ENCODE measurements at places on chromosomes 7 and 10.

DNA sequence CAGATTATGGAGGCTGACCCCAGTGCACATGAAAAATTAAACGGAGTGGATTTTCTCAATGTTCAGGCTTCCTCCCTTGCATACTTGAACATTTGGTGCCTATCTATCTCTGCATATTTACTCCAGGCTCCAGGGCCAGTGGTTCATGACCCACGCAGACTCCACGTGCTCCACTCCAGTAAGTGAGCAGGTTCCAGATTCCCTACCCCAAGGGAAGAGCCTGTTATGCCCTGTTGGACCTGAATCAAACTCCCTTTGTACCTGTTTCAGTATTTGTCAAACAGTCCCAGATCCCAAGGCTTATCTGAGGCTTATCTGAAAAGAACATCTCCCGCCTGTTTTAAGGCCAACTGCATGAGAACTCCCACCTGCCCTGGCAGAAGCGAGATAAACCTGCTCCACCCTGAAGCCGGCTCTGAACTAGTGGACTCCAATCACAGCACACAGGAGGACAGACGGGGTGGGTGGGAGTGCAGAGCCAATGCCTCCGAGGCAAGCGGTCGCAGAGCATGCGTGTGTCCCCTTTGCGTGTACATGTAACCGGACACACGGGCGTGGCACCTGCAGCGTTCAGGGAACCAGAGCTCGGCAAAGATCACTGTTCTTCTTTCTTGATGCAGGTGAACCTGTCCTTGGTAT is 2.3 kb upstream of the FUOM start:
- no peak for DNase-seq
- H3K4me3 ChIP-seq, result no peak overlapping the region
- no peaks in the 10 kb centered on the region for H3K36me3 ChIP-seq
- no peaks in the 10 kb centered on the region for H3K4me1 ChIP-seq

GRCh38 chr10:59536167-59537014 is 173.3 kb downstream of the SLC16A9 start:
- no peak overlapping the region for H3K27ac ChIP-seq
- H3K27me3 ChIP-seq, result no peaks in the 10 kb centered on the region
- no peaks in the 10 kb centered on the region for H3K36me3 ChIP-seq
- DNase-seq, result no peak
- no peaks in the 10 kb centered on the region for H3K4me1 ChIP-seq

GRCh38 chr7:130490311-130490791 is 1.5 kb upstream of the MEST start:
- no peaks in the 10 kb centered on the region for H3K36me3 ChIP-seq
- H3K4me3 ChIP-seq, result no peak overlapping the region
- no peak overlapping the region for H3K27ac ChIP-seq
- DNase-seq, result no peak
- H3K4me1 ChIP-seq, result peaks cover 40% of the 10 kb centered on the region

DNA sequence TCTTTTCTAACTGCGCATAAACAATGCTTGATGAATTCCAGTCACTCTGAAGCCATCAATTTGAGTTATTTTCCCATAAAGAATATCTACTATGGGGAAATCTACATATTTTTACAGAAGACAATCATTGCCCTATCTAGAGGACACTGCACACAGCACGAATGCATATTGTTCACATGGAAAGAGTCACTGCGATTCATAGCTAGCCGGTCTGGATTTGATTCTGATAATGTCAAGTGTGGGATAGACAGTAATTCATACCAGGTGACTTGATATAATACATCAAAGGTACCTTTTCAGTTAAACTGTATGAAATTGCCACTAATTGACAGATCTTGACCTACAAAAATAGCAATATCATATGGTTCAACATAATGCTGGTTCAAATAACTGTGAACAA is 255.7 kb downstream of the THSD7A start:
- H3K27ac ChIP-seq, result no peak overlapping the region
- H3K36me3 ChIP-seq, result no peaks in the 10 kb centered on the region
- no peaks in the 10 kb centered on the region for H3K27me3 ChIP-seq
- DNase-seq, result no peak
- no peak overlapping the region for H3K4me3 ChIP-seq

DNA sequence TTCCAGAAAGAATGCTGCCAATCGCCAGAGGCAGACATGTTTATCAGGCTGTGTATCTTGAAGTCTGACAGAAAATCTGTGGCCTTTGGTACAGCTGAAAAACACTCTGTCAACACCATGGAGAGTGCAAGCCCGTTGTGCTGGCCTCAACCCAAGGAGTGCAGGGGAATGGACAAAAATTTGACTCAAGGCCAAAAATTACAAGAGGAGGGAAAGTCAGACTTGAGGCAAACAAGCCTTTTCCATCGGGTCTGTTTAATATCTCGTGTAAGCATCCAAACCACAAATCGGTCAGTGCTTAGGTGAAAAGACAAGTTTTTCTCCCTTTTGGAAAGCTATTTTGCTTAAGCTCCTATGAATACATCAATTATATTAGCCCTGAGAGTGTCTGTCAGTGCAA is 305.3 kb upstream of the NFE2L3 start:
- DNase-seq, result no peak
- no peaks in the 10 kb centered on the region for H3K36me3 ChIP-seq
- peaks cover 22% of the 10 kb centered on the region for H3K27me3 ChIP-seq
- no peak overlapping the region for H3K4me3 ChIP-seq

- no peaks in the 10 kb centered on the region for H3K36me3 ChIP-seq
- no peak overlapping the region for H3K4me3 ChIP-seq
- no peaks in the 10 kb centered on the region for H3K27me3 ChIP-seq
Measured at GRCh38 chr7:23347682-23348180, 48.6 kb downstream of the MALSU1 start.

- DNase-seq, result no peak
- no peaks in the 10 kb centered on the region for H3K4me1 ChIP-seq
- H3K27me3 ChIP-seq, result no peaks in the 10 kb centered on the region
- no peaks in the 10 kb centered on the region for H3K36me3 ChIP-seq
Measured at GRCh38 chr7:22332461-22332870, 24.5 kb downstream of the RAPGEF5 start.

DNA sequence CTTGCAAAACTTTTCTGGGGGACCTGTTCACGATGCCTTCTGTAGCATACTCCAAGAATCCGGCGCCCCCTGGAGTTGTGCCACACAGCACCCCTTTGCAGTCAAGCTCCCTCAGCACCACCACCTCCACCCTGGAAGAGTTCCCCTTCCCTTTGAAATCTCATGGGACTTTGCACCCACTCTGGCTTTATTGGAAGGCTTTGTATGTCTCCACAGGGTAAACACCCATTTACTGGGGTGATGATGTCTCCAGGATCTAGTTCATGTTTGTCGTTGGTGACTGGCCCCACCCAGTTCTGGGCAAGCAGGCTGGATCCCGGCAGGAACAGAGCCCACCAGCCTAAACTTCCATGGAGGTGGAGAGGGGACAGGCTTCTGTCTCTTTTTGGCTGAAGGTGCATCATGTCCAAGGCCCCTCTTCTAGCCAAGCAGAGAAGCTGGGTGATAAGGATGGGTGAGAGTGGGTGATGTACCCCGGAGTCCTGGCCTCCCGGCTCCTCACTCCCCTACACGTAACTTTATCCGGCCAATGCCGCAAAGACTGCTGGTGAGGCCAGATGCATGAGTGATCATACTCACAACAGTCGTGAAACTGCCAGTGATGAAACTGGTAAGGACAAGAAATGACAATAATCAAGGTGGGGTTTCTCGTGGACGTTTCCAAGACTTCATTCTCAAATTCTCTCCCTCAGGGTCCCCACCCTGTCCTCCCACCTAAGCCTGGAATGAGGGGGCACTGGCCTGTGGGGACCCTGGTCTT is 695 bp upstream of the CLDN4 start:
- H3K27ac ChIP-seq, result no peak overlapping the region
- no peak for DNase-seq
- H3K4me3 ChIP-seq, result no peak overlapping the region
- H3K4me1 ChIP-seq, result peaks cover 25% of the 10 kb centered on the region

- no peak overlapping the region for H3K27ac ChIP-seq
- no peak for DNase-seq
- peaks cover 52% of the 10 kb centered on the region for H3K27me3 ChIP-seq
Measured at GRCh38 chr10:73906524-73907447, 4.1 kb upstream of the PLAU start.

DNA sequence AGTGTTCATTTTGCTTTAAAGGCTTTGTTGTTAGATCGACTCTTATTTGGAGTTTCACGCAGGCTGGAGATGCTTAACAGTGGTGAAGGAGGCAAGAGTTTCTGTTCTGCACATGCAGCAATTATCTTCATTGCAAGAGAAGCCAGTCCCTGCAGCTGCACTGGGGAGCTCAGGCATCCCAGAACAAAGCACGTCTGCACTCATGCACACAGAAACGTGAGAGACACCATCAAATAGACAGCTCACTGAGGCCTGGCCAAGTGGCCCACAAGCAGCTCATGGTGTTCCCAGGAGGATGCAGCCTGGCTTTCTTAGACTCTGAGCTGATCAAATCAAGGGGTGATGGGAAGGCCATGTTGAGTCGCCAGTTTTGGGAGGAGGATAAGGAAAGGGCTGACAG is 246.1 kb downstream of the CREB5 start:
- H3K4me3 ChIP-seq, result no peak overlapping the region
- no peaks in the 10 kb centered on the region for H3K27me3 ChIP-seq
- no peak for DNase-seq
- no peaks in the 10 kb centered on the region for H3K36me3 ChIP-seq
- peaks cover 18% of the 10 kb centered on the region for H3K4me1 ChIP-seq

DNA sequence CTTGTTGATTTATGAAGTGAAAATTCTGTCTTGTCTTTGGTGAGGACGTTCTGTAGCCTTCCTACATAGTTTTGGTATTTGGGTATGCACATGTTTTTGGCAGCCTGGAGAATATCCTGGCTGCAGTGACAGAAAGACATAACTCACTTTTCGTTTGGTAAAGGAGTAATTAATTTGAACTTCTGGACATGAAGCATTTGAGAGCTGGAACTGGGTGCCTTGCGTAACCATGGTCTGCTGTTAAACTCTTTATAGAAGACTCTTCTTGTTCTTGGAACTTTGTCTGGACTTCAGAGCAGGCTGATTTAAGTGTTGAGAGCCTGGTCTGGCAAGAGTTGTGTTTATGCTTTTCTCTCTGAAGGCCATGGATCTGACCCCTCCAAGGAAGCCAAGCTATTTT is 231.3 kb downstream of the LRMDA start:
- H3K36me3 ChIP-seq, result no peaks in the 10 kb centered on the region
- no peak overlapping the region for H3K4me3 ChIP-seq
- no peak overlapping the region for H3K27ac ChIP-seq
- no peaks in the 10 kb centered on the region for H3K27me3 ChIP-seq
- no peak for DNase-seq

DNA sequence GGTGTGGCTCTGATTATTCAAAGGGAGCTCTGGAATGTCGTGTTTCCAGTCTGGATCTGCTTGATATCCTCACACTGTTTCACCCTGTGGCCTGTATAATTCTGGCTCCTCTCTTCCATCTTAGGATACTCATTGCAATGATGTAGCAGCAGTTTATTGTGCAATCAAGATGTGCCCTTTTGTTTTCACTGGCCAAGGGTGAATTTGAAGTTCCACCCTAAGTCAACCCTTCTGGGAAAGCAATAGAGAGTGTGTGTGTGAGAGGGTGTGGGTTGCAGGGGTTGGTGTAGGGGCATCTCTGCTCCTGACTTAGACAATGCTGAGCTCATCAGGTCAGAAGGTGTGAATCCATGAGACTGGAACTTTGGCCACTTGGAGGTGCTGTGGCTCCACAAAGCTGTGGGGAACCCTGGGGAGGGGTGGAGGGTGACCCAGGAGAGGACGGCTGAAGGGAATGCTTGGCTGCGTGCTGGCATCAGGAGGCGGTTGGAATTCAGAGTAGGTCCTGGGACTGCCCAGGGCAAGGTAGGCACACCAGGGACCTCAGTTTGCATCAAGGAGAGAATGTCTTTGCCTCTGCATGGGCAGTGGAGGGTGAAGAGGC is 118.0 kb upstream of the PRSS58 start:
- H3K36me3 ChIP-seq, result no peaks in the 10 kb centered on the region
- no peaks in the 10 kb centered on the region for H3K4me1 ChIP-seq
- no peak for DNase-seq
- no peak overlapping the region for H3K27ac ChIP-seq
- peaks cover 8% of the 10 kb centered on the region for H3K27me3 ChIP-seq
- H3K4me3 ChIP-seq, result no peak overlapping the region

DNA sequence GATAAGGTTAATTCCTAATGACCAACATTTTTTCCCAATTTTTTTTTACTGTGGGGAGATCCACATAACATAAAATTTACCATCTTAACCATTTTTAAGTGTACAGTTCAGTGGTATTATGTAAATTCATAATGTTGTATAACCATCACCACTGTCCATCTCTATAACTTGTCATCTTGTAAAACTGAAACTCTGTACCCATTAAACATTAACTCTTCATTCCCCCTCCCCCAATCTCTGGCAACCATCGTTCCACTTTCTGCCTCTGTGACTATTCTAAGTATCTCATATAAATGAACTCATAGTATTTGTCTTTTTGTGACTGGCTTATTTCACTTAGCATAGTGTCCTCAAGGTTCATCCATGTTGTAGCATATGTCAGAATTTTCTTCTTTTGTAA is 46.0 kb upstream of the HPS1 start:
- no peak for DNase-seq
- no peak overlapping the region for H3K4me3 ChIP-seq
- peaks cover 3% of the 10 kb centered on the region for H3K27me3 ChIP-seq
- H3K4me1 ChIP-seq, result no peaks in the 10 kb centered on the region
- H3K27ac ChIP-seq, result no peak overlapping the region
- H3K36me3 ChIP-seq, result no peaks in the 10 kb centered on the region

- no peak overlapping the region for H3K27ac ChIP-seq
- no peak overlapping the region for H3K4me3 ChIP-seq
- DNase-seq, result no peak
- no peaks in the 10 kb centered on the region for H3K4me1 ChIP-seq
Measured at GRCh38 chr10:63795094-63795860, 274.1 kb downstream of the REEP3 start.

DNA sequence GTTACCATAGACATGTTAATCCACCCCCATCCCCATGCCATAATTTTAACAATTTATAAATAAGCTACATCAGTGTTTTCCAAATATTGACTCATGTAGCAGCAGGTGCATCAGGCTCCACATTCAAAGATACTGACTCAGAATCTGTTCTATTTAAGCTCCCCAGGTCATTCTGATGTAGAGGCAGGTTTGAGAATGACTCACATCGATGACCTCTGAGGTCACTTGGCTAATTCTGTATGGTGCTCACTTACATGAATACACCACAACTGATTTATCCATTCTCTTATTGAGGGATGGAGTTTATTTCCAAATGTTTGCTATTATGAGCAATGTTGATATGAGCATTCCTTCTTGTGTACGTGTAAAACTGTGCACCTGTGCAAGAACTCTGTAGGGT is 1159.0 kb downstream of the TYW1 start:
- H3K4me3 ChIP-seq, result no peak overlapping the region
- H3K27me3 ChIP-seq, result no peaks in the 10 kb centered on the region

GRCh38 chr10:46523962-46524471 is 32.4 kb downstream of the GPRIN2 start:
- peaks cover 15% of the 10 kb centered on the region for H3K27me3 ChIP-seq
- H3K4me1 ChIP-seq, result no peaks in the 10 kb centered on the region
- H3K27ac ChIP-seq, result no peak overlapping the region
- DNase-seq, result no peak
- no peak overlapping the region for H3K4me3 ChIP-seq
- H3K36me3 ChIP-seq, result no peaks in the 10 kb centered on the region
